ENCODE measurements at places on chromosomes 2 and 18.
A peak's percentile ranks its signal among the peaks of the same experiment; 100 is the strongest.

GRCh38 chr2:95306336-95306895 lies 9.3 kb downstream of the KCNIP3 start:
- DNase-seq, result no peak

DNA sequence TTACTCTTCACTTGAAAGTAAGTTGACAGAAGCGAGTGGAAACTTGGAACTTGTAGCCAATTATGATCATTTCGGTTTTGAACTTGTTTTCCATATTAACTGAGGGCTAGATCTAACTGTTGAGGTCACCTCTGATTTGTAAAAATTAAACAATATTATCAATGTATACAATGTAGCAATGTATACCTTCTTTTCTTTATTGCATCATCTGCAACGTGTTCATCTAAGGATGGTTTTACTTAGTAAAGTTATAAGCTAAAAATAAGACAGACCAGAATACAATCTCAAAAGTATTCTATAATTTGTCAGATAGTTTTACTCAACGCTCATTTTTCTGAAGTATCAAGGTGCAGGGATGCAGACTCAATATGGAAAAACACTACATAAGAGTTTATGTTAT lies 435.0 kb upstream of the TNP1 start:
- no peak for DNase-seq

DNA sequence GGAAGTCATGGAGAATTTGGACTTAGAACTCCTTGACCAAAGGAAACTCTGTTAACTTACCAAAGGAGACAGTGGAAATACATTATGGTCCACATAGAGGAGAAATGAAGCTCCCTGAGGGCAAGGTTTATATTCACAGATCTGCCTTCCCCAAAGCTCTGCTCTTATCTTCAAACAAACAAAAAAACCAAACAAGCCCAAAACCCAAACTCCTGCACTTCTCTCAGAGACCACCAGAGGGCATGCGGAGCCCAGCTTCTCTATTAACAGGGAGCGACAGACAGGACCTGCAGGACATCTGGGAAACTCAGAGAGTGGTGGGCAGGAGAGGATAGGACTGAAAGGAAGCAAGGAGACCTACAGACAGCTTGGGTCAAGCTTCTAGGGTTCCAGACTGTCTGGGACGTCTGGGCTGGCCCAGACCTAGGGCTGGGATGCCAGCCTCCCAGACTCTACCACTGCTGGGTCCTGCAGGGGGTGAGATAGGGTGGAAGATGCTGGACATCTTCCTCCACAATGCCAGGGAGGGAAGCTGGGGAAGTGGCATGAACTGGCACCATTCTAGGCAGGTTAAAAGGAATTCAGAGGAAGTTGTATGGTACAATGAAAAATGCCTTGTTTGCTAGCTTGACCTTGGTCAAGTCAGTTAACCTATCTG lies 4.0 kb upstream of the WNT10A start:
- DNase-seq, result peak; percentile 8

DNA sequence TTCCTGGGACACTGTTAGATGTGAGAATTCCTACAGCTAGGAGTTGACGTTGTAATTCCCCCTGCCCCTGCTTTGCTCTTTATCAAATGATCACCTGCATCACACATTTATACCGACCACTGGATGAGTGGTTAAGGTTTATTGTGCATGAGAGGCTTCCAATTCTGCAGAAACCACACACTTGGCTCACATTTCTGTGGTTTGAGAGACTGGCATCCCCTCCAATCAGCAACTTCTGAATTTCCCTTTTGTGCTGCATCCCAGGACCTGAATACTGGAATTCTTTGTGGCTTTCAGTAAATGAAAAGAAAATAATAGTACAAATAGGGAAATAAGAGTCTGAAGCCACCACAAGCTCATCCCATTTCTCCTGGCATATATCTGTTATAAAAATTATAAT lies 628.7 kb upstream of the PIK3C3 start:
- no peak for DNase-seq

GRCh38 chr2:21890716-21891115 lies 766.9 kb downstream of the TDRD15 start:
- DNase-seq, result peak; percentile 5

DNA sequence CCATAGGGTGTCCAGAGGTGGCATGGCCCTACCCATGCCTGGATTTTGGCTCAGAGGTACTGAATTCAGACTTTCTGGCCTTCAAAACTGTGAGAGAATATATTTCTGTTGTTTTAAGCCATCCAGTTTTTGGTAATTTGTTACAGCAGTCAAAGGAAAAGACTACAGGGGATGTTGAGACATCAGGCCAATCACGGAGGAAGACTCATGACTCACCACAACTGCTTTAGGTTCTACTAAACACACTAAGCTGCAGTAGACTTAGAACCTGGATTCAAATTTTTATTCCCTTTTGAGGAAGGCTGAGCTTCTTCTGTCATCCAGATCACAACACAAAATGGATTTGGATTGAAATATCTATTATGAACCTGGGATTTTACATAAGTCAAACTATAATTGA lies 12.0 kb upstream of the C2orf66 start:
- DNase-seq, result no peak

- DNase-seq, result no peak
These were observed 78.8 kb downstream of the TET3 start for GRCh38 chr2:74063486-74063885.

DNA sequence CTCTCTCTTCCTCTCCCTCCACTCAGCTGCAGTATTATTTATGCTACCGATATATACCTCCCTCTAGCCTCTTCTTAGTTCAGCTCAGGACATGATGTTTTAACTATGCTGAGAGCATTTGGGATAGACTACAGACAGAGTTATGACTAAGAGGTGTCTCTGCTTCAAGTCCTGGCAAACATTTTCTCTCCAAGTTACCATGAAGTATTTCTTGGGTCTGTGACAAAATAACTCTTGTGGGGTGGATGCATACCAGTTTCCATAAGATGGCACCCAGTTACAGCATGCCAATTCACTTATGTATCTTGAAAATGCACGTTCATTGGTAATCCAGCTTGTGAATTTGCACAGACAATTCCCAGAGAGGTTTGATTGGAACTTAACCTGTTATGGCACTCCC lies 737.6 kb downstream of the SLC4A3 start:
- DNase-seq, result no peak

DNA sequence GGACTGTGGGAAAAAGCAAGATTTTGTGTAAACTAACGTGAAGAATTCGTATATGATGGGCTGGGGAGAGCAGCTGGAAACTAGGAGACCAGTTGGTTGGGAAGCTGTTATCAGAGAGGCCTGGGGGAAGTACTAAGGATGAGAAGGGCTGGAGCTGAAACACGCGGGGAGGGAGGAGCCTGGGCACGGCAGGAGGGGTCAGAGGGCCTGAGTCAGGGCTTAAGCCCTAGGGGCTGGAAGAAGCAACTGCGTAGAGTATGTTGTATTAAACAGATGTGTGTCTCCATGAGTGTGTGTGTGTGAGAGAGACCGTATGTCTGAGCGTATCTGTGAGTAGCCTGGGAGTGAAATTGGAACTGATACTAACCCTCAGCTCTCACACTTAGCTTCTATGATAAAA lies 8.4 kb downstream of the POMC start:
- no peak for DNase-seq

GRCh38 chr2:33620-34019 lies 12.7 kb downstream of the FAM110C start:
- DNase-seq, result no peak

- DNase-seq, result no peak
These were observed at the start of gene DAPL1 for GRCh38 chr2:158795195-158795924. Gene DAPL1, plus strand, starts transcription at chr2:158795317. Its CDS starts 56 bp downstream, at chr2:158795373.

GRCh38 chr2:68190991-68191731 lies 33.5 kb downstream of the PNO1 start:
- DNase-seq, result no peak

- no peak for DNase-seq
These were observed 78.9 kb downstream of the ZBTB7C start for GRCh38 chr18:48330016-48330991.

GRCh38 chr2:48511849-48512470 lies 18.0 kb upstream of the STON1 start:
- no peak for DNase-seq

GRCh38 chr18:59268127-59268720 lies 5.0 kb downstream of the RAX start:
- DNase-seq, result no peak

DNA sequence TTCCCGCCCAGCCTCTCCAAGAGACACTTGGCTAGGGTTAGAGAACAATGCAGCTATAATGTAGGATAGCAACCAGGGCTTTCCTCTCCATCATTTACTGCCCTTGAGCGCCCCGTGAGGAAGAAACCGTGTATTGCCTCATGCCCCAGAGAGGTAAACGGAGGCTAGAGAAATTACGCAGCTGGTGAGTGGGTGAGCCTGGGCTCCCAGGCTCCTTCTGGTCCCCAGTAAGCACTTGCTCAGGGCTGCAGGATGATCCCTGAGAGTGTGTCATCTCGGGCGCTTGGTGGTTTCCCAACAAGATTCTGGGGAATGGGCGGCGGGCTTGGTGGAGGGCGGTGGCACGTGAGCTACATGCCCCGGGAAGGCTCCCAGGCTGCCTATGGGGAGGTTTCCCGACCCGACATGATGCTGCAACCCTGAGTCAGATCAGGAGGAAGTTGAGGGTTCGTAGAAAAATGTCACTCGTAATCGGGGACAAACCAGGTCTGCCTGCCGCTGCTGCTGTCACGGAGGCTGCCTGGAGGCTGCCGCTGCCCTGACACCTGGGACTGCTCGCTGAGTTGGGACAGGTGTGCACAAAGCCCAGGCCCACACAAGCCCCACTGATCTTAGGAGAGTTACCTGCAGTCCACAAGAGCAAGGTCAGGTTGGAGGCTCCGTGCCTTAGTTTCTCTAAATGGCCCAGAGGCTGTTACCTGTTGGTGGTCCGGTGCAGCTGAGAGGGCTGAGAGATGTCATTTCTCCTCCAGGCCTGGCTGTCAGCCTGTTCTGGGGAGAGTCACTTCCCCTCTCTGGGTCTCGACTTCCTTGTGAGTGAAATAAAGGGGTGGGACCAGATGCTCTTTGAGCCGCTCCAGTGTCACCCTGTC lies at the start of gene GPR55:
TSS of gene GPR55 (minus strand) at position 773 of the 872 bp plus-strand sequence. CDS start 14,280 bp downstream, outside the sequence.
- no peak for DNase-seq

- no peak for DNase-seq
These were observed 20.8 kb downstream of the CRIM1 start for GRCh38 chr2:36376319-36376765.

DNA sequence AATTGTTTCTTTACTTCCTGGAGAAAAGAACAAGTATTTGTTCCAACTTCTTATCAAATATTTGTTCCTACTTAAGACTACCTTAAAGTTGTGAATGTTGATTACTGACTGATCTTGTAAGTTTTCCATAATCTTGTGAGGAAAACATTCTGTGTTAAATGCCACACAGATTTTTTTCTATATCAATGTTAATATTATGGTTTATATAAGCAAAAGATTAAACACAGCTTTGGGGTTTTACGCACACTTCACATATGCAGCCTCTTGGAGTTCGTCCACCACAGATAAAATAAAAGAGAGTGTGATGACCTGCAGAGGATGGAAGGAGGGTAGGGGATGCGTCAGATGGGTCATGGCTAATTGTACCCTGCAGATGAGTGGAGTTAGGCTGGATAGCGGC lies 780.0 kb upstream of the SALL3 start:
- no peak for DNase-seq

DNA sequence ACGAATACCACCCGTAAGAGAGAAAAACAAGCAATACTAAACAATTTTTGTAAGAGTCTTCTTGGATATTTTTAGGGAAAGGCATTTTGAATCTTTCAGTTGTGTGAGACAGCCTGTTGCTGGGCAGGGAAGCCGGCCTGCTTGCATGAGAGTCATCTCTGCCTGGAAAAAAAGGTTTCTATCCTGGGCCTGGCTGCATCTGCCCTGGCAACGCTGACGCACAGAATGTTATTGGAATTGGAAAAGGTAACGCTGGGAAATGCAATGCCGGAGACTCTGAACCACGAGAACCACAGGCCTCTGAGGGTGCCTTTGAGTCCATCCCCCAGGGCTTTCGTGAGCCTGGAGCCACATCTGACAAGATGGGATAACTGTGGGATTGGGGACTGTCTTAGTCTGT lies 17.9 kb upstream of the NPAS2 start:
- DNase-seq, result no peak

DNA sequence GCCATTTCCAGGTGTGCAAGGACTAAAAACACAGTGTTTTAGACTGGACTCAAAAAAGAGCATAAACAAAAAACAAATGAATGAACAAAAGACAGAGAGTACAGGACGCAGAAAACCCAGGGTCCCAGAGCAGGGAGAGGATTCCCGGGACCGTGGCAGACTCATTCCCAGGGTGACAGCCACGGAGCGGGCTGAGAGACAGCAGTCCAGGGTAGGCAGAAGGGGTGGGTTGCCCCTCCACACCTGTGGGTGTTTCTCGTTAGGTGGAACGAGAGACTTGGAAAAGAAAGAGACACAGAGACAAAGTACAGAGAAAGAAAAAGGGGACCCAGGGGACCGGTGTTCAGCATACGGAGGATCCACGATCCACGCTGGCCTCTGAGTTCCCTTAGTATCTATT lies 273.4 kb downstream of the EIPR1 start:
- no peak for DNase-seq

GRCh38 chr2:74867841-74868658 lies 34.1 kb downstream of the HK2 start:
- no peak for DNase-seq

GRCh38 chr2:72993147-72993932 lies 76.0 kb downstream of the EMX1 start:
- DNase-seq, result no peak

- no peak for DNase-seq
These were observed 864 bp downstream of the KLHL29 start for GRCh38 chr2:23385748-23386338.

- no peak for DNase-seq
These were observed 18.2 kb downstream of the ASPRV1 start for GRCh38 chr2:69943000-69943842.

- no peak for DNase-seq
These were observed 58.1 kb downstream of the SPOPL start for GRCh38 chr2:138559641-138560040.

DNA sequence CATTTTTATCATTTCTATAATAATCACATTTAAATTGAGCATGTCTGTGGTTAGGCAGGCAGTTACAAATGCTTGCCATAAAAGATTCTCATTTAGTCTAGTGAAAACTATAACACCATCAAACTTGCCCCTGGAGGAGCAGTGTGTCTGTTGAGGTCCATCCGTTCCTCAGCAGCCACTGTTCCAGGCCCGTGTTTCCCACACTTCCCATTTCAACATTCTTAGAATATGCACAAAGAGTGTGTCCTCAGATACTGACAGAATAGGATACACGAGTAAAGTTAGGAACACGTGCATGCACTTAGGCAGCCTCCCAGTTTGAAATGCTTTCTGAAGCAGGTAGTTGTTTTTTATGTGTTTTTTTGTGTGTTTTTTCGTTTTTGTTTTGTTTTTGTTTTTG lies 39.9 kb downstream of the NCK2 start:
- no peak for DNase-seq

- no peak for DNase-seq
These were observed 36.9 kb downstream of the SCN1A start for GRCh38 chr2:166090908-166091307.

- no peak for DNase-seq
These were observed 468.1 kb upstream of the FANCL start for GRCh38 chr2:58709274-58709673.

- DNase-seq, result no peak
These were observed 178.3 kb upstream of the HDAC4 start for GRCh38 chr2:239579081-239579480.

- no peak for DNase-seq
These were observed 56.1 kb upstream of the ASAP2 start for GRCh38 chr2:9150568-9150900.

- DNase-seq, result no peak
These were observed 367.0 kb downstream of the NR4A2 start for GRCh38 chr2:155965415-155966063.

Data from C1 segment of cervical spinal cord (tissue), 14 donors.